ENCODE measurements at places on chromosomes 4 and X.

DNA sequence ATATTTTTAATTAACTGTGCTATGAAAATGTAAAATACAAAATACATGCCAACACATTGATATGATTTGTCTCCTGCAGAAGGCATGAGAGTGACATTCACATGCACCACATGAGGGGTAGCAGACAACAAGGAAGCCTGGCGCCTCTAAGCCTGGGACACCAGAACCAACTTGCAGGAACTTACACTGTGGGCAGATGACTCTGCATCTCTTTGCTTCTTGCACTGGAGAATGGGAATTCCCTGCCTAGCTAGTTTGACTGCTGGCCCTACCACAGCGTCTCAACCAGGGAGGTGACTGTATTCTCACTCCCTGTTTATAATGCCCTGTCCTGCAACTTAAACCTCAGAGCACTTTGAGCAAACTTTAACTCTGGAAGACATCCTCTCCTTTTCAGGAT, 40.5 kb downstream of the PAGE2 start:
- DNase-seq, result no peak

DNA sequence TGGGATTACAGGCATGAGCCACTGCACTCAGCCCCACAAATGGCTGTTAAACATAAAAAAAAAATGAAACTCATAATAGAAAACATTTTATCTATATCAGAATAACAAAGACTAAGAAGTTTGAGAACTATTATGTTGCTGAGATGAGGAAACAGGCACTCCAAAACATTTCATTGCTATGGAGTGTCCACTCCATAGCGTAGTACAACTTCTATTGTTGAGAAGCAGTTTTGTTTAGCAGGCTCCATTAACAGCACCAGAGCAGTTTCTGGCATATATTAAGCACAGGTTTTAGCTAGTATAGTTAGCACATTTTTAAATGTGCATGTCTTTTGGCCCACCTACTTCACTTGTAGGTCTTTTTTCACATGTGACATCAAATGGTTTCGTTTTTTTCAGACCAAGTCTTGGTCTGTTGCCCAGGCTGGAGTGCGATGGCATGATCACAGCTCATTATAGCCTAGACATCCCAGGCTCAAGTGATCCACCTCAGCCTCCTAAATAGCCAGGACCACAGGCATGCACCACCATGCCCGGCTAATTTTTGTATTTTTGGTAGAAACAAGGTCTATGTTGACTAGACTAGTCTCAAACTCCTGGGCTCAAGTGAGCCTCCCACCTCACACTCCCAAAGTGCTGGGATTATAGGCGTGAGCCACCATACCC, 5.8 kb downstream of the HMGB2 start:
- DNase-seq, result no peak

DNA sequence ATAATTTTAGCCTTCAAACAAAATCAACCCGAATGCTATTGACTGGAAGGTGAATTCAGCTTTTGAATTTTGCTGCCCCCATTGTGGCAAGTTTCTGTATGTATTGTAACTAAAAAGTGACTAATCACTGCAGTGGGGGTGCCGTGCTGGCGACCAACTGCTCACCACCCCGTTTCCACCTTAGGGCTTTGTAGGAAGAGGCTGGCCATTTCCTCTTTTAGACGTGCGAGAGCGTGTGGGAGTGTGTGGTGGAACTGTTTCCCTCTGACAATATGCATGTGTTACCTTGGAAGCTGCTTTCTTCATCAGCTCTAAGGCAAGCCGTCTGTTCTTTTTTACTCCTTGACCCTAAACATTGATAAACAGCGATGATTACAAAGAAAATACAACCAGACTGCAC, 78.8 kb downstream of the SEL1L3 start:
- no peak for DNase-seq

DNA sequence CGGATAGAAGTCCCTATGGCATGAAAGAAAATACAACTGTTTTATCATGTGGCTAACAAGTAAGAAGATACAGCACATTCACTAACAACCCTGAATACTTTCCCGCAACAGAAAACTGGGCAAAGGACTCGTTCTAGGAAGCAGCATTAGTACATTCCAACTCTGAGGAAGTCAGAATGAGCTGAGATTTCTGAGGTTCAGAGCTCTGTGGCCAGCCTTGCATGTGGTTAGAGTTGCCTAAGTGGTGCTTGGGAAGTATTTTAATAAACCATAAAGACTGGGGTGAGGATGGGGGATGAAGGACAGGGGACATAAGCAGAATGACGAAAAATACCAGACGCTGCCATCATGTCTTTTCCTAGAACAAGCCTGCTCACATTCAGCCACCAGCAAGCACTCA, 82.2 kb downstream of the EFHC2 start:
- DNase-seq, result no peak

DNA sequence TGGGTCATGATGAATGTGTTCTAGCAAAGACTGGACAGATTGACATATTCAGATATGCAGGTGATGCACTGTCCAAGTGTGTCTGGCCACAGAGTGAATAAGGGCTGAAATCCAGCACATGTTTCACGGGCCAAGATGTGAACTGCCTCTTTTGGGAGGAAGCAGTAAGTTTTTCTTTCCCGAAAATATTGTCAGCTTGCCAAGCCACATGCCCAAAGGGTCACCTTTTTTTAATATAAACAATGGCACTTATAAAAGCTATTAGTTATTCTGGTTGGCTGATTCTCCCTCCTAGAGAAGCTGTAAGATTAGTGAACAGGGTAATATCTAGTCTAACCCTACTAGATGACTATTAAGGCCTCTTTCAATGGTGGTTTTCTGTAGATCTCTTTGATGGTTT, 1.5 kb upstream of the EDNRA start:
- no peak for DNase-seq

DNA sequence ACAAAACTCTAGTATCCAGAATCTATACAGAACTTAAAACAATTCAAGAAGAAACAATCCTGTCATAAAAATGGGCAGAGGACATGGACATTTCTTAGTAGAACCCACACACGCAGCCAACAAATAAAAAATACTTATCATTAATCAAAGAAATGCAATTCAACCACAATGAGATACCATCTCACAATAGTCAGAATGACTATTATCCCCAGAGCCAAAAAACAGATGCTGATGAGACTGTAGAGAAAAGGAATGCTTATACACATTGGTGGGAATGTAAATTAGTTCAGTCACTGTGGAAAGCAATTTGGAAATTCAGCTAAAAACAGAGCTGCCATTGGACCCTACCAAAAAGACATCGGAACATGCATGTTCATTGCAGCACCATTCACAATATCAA, 37.9 kb downstream of the RAB40AL start:
- DNase-seq, result no peak

- DNase-seq, result no peak
These were observed 185.2 kb upstream of the RPS6KA3 start for GRCh38 chrX:20451929-20452328.

GRCh38 chr4:165384186-165384585, 5.4 kb downstream of the CPE start:
- DNase-seq, result no peak

DNA sequence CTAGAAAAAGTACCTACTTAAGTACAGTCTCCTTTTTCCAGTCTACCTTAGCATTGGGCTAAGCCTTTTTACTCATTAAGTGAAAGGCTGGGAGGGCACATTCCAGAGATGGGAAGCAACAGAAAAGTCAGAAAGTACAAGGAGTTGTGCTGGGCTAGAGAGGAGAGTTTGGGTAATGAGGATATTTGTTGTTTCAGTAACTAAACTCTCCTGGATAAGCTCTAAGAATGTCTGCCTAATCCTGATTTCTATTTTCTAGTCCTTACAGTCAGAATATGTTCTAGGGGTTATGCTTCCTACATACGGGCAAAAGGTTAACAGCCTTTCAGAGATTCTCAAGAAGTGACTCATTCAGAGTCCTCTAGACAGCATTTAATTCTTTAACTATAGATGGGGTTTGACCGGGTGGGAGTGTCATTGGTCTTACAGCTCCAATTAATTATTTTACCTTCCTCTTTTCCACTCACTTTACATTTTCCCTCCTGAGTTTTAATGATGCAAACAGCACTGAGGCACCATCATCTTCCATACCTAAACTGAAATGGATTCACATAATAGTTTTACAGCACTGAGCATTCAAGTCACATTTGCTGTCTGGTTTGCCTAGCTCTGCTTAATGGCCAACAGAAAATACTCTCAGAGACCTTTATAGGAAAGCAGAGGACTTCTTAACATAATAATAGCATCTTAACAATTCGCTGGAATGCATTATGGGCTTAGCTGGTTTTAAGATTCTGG, 42.9 kb downstream of the USP26 start:
- no peak for DNase-seq

DNA sequence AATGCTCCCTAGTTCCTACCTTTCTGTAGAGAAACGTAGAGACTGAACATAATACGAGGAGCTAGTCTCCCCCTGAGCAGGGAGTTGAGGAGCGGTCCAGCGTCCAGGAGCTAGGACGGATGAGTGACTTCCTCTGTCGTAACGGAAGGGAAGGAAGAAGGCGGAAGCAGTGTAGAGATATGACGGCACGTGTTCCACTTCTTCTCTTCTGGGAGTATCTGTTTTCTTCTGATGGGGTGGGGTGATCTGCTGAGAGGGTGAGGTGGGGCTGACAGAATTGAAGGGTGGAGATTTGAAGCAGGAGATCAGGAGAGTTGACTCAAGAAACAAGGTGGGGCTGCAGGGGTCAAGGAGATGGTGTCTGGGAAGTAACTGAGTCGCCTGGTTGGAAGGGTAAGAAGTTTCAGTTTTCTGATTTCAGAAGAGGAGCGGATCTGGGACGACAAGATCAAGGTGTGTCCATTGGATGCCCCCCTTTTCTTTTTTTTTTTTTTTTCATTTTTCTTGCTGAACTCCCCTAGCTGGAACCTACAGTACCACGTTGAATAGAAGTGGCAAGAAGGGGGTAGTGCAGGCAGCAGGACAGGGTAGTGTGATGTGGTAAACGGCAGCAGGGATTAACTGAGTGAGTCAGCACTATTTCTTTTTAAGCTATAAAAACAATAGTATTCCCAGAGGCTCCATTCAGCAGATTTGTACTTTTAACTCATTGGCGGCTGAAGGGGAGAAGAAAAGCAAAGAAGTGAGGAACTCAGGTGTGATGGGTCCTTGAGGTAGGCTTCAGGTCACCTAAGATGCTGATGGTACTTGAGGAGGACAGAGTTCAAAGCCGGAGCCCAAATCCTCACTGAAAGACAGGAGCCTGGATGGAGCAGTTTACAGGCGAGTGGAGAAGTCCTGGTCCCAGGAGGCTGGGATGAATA, 50.8 kb upstream of the SETD7 start:
- no peak for DNase-seq

GRCh38 chr4:2423695-2424094, 4.9 kb downstream of the CFAP99 start:
- no peak for DNase-seq
